ENCODE measurements at places on chromosomes 5 and 9.

DNA sequence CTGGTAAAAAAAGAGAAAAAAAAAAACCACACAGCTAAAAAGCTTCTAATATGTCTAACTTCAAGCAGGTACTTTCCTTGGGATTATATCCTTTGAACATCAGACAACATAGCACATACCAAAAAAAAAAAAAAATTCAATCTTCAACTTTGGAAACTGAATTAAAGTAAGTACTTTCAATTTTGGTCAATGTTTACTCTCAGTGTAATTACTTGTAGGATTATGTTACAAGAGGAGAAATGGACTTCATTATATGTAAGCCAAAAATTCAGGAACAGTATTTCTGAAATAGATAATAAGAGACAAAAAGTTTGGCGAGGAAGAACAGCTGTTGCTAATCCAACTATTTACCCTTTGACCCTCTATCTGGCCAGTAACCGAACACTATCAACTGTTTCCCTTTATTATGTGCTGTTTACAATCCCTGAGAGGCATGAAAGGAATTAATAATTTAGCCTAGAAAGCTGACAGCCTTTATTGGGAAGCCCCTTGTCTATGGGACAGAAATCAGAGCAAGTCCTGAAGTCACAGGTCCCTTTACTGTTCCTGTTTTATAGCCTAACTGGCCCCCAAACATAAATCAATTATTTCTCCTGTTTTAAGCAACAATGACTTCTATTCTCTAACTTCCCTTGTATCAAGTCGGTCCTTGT lies 46.6 kb downstream of the NR6A1 start:
- no peak for DNase-seq

DNA sequence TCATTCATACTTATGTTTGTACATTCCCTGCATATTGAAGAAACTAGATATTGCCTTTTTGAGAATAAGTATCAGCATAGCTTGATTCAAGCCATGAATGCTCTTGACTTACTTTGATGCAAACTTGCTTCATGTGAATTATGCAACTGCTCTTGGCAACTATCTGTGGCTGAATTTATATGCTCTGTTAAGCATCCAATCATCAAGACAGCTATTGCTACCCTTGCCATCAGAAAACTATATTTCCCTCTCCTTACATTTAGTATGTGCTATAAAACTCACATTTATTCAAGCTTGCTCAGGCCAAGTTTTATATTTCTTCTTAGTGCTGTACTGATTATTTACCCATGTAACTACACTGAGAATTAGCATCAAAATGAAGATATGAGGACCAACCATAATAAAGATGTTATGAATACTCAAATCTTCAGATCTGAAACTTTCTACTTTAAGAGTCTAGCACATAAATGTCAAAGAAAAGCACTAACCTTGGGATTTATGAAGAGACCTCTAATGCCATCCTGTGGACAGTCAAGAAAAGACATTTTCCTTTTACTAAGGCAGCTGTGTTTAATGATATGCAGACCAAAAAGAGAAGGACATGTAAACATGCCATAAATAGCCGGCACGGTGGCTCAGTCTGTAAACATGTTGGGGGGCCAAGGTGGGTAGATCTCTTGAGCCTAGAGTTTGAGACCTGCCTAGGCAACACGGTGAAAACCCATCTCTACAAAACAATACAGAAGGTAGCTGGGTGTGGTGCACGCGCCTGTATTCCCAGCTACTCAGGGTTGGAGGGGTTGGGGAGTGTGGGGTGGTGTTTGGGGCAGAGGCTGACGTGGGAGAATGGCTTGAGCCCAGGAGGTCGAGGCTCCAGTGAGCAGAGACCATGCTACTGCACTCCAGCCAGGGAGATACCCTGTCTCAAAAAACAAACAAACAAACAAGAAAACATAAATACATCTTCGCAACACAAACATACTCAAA lies 267.0 kb upstream of the TYRP1 start:
- DNase-seq = no peak

GRCh38 chr5:1168796-1169195 lies 32.6 kb upstream of the SLC6A19 start:
- no peak for DNase-seq

- no peak for DNase-seq
Measured at GRCh38 chr5:174187481-174187880, 142.0 kb downstream of the NSG2 start.

- DNase-seq = no peak
Measured at GRCh38 chr9:82302968-82303655, 314.5 kb downstream of the SPATA31D1 start.

DNA sequence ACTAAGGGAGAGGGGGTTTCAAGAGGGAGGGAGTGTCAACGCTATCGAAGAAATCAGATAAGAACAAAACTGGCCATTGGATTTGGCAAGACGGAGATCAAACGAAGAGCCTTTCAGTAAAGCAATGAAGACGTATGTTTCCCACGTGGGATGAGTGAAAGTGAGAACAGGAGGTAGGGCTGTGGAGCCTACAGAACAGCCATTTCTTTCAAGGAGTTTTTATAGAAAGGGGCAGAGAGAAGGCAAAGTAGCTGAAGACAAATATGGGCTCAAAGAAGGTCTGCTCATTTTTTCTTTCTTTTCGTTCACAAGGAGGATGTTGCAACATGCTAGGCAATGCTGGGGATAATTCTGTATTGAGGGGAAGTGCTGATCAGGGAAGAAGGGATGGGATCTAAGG lies 98.3 kb downstream of the SUSD1 start:
- DNase-seq = no peak

- no peak for DNase-seq
Measured at GRCh38 chr9:83039303-83039702, 23.6 kb downstream of the RASEF start.
